ELR (cell line): ENCODE measurements at places on chromosomes 3 and 15.
A peak's percentile ranks its signal among the peaks of the same experiment; 100 is the strongest.

- no peak for DNase-seq
Observed at GRCh38 chr15:94004697-94005096, 226.7 kb upstream of the MCTP2 start.

DNA sequence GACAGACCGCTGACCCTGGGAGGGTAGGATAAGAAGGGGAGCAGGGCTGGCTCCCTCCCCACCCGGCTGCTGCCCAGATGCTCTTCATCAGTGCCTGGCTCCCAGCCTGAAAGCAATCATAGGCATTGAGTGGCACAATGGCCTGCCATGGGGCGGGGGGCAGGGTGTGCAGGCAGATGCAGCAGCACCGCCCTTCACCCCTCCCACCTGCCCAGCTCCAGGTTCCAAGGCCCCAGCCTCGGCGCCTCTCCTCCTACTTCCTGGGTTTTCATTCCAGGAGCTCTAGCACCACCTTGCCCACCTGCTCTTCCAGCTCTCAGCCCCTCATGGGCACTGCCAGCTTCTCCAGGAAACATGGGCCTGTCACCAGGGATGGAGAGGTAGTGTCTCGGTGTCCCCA lies 101.7 kb downstream of the MEGF11 start:
- no peak for DNase-seq

GRCh38 chr3:167851171-167851570 lies 115.7 kb downstream of the SERPINI1 start:
- DNase-seq, result peak; percentile 32

GRCh38 chr3:12752809-12753208 lies 6.2 kb downstream of the TMEM40 start:
- DNase-seq, result peak; percentile 43

GRCh38 chr3:14802381-14802731 lies 16.4 kb upstream of the FGD5 start:
- no peak for DNase-seq

DNA sequence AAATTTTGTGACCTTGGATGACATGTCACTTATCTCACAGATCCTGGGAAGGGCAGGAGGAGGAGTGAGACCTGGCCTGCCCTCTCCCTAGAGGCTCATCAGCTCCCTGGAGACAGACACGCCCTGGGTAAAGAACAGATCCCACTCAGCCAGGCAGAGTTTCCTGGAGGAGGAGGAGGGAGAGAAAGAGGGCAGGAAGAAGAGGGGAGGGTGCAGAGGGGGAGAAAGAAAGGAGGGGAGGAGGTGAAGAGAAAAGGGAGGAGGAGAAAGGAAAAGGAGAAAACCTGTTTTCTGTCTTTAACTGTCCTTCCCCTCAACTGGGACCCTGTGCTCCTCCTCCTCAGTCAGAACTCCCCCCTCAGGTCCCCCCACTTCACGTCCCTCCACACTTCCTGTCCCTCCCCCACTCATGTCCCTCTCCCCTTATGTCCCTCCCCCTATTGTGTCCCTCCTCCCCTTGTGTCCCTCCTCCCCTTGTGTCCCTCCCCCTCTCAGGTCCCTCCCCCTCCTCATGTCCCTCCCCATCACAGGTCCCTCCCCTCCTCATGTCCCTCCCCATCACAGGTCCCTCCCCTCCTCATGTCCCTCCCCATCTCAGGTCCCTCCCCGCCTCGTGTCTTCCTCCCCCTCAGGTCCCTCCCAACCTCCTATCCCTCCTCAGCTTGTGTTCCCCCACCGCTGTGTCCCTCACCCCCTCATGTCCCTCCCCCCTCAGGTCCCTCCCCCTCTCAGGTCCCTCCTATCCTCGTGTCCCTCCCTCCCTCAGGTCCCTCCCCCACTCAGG lies 52.3 kb upstream of the CGNL1 start:
- DNase-seq, result peak; percentile 81

DNA sequence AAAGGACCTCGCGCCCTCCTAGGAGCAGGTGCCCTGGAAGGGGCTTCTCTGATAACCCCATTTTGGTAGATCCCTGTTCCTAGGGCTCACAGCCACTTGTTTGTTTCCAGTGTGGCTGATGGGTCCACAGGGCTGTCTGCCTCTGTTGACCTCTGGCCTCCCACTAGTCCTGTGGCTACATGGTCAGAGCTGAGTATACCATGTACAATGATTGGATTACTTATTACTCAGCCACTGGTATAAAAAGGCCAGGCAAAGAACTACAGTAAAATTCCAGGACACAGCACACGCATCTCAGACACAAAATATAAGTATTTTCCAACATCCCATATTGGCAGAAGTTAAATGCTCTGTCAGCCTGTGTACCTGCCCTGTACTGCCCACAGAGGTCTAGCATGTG lies 277.3 kb downstream of the GABRG3 start:
- no peak for DNase-seq

GRCh38 chr3:113193288-113193687 lies 18.1 kb upstream of the BOC start:
- no peak for DNase-seq

DNA sequence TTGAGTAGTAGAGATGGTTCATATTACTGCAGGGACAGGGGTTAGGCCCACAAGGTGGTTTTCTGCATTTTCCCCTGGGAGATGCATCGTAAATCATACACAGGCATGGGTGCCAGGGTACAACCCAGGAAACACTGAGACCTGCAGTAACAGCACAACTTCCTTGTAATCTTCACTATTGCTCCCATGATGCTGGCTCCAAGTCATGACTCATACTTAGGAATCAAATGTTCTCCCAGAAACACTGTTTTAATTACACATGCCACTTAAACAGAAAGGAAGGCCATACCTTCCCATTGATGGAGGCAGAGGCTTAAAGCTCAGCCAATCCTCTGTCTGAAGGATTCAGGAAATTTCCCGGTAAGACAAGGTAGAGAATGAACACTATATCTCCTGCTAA lies 106.5 kb downstream of the ERC2 start:
- DNase-seq, result no peak

DNA sequence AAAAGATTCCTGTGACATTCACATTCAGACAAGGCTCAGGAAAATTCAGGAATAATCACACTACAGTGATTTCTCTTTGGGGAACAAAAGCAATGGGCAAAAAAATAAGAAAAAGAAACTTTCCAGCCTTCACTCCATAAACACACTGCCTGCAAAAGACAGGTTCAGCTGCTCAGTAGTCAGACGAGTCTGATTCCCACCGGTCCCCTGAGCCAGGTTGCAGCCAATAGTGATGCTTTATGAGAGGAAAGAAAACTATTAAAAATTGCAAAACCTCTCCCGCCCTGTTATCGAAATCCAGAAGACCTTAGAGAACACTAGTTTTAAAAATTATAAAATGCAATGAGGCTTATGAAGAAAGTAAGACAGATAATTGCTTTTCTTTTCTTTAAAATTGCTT lies 8.5 kb downstream of the PLCH1 start:
- no peak for DNase-seq

- no peak for DNase-seq
Observed at GRCh38 chr15:86540840-86541467, 461.3 kb downstream of the AGBL1 start.

DNA sequence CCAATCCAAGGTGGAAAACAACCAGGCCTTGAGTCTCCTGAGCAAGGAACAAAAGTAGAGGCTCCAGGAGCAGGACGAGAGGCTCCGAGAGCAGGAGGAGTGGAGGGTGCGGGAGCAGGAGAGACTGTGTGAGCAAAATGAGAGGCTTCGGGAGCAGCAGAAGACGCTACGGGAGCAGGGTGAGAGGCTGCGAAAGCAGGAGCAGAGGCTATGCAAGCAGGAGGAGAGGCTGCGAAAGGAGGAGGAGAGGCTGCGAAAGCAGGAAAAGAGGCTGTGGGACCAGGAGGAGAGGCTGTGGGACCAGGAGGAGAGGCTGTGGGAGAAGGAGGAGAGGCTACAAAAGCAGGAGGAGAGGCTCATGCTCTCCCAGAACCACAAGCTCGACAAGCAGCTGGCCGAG lies 60.3 kb upstream of the UBE2Q2 start:
- DNase-seq, result no peak

DNA sequence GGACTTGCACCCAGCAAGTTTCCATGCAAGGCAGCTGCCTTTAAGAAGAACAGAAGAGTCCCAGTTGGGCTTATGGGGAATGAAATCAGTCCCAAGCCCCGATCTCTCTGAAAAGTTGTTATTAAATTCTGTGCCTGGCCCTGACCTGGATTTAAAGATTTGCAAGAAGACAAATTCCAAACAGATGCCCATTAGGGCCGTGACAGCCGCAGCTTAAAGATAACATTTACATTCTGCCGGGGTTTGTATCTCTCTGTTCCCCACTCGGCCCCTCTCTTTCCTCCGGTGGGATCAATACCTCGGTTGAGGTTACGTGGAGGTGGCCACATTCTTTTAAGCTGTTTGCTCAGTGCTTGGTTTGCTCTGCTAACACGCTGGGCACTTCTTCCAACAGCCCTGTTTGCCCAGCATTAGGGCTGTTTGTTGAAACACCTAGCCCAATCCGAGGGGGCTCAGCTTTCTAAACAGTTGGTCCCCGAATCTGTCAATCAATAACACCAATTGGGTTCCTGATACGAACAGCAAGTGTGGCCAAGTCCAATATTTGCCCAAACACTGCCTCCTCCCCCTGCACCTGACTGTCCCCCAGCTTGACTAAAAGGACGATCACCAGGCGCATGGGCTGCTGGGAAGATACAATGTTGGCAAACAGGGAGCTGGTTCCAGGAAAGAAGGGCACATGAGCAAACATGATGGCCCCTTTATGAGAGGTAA lies 108.6 kb downstream of the RPLP1 start:
- DNase-seq, result no peak

GRCh38 chr15:90015749-90016148 lies 14.6 kb downstream of the ZNF710 start:
- DNase-seq, result no peak

- DNase-seq, result peak; percentile 24
Observed at GRCh38 chr3:142910280-142910679, 21.4 kb upstream of the PCOLCE2 start.

- peak; percentile 42 for DNase-seq
Observed at GRCh38 chr3:139173372-139174108, 128.8 kb upstream of the PRR23C start.

- no peak for DNase-seq
Observed at GRCh38 chr3:184825121-184825820, 13.3 kb downstream of the VPS8 start.

DNA sequence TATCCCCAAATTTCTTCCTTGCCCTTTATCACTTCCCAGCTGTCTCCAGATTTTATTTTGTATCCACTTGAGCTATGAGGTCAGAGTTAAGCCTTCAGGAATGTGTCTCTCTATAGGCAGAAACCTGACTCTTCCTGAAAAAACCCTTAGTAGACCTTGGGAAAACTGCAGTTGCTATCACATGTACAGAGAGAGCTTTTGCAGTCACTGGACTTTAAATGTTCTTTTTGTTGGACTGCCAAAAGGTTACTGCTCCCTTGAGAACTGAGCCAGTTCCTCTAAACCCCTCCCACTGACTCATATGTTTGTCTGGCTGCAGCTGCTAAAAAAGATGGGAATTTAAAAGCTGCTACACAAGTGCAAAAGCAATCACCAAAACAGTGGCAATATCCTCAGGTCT lies 169.1 kb upstream of the CCDC54 start:
- DNase-seq, result peak; percentile 89

GRCh38 chr3:51401735-51402134 lies 10.7 kb downstream of the RBM15B start:
- DNase-seq, result no peak

GRCh38 chr3:114498539-114499370 lies 204.9 kb downstream of the TIGIT start:
- DNase-seq, result peak; percentile 91

DNA sequence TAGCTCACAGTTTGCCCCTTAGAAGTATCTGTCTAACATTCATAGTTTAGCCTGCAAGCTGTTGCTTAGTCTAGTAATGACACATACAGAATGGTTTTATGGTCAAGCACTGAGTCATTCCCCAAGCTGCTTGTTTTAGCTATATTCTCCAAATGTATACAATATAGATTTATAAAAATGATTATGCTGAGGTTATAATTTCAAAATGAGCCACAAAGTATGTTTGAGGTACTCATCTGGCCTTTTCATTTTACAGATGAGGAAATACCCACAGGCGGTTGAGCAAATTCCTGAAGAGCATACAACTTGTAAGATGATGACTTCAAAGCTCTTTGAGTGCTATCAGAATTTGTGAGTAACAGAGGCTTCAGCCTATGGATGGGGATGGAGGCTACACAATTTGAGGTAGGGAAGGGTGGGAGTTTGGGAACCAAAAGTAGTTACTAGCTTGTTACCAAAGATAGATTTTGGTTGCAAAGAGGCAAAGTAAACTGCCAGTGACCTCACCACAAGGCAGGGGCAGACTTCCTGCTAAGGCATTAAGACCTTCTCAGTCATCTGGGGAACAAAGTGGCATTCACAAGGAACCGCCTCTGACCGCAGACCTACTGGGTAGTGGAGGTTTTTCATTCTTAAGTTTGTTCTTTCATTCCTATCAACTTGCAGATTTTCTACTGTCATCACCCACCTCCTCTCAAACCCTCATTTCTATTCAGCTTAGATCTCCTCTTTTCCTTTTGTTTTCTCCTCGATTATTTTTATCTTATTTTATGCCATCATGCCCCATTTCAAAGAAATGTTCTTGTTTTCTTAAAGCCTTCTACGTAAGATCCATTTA lies 257.2 kb upstream of the NECTIN3 start:
- DNase-seq, result peak; percentile 97

DNA sequence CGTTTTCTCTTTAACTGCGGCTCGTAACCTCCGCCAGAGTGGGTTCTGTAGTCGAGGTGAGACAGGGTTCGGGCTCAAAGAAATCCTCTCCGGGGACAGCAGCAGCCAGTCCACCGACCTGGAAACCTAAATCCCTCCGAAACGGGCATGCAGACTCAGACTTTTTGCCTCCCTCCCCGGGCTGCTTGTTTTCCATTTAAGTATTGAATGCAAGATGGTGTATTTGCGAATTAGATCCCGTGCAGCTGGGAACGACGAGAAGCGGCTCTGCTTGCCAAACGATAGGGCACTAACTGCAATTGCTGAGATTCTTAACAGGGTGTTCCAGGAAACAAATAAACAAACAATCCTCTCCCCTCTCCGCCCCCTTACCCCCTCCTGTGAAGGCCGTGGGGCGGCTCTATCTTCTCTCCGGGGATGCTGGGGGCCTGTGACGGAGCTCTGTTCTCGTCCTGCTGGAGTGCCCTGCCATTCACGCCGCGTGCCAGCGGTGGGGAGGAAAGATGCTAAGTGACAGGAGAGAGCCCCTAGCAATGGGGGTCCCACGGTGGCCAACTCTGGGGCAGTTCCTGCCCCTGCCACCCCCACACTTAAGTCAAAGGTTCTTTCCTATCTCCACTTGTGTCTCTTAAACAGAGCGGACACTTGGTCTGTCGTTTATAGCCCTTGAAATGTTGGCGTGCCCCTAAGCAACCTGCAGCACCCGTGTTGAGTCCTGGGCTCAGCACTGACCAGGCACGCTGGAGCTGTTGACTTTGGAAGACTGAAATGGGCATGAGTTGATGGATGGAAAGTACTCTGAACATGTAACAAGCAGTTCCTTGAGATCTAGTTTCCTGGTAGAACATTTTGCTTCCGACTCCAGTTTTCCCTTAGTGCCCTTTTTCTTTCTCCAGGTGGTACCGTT lies 1.3 kb upstream of the ETV5 start:
- DNase-seq, result peak; percentile 48

- peak; percentile 74 for DNase-seq
Observed at GRCh38 chr15:101206176-101206591, 45.7 kb downstream of the CHSY1 start.
